T-helper 2 cell treated with Interferon-gamma antibody and Interleukin-4, amounts not matched to agents 5 μg/mL and 100 μg/mL, for 36 hours (primary cell): ENCODE measurements at places on chromosomes 1 and 21.

GRCh38 chr1:30618335-30618747 lies 105.0 kb downstream of the MATN1 start:
- peak; percentile 7 for DNase-seq

DNA sequence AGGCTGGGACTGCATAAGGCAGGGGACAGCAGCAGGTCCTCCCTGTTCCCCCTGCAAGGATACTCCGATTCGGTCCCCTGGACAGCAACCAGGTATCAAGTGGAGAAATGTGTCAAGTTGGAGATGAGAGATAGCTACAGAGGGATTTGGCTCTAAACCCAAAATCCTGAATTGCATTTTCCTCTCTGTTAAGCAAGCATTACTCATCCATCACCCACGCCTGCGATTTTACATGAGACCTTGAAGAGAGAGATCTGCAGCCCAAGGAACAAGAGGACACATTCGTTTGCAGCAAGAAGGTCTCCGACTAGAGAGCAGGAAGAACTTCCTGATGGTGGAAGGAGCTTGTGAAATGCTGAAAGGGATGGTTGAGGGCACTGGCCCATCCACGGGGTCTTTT lies 21.9 kb downstream of the SYT2 start:
- DNase-seq = no peak

GRCh38 chr1:57017200-57017599 lies 51.4 kb upstream of the C8B start:
- DNase-seq = no peak

DNA sequence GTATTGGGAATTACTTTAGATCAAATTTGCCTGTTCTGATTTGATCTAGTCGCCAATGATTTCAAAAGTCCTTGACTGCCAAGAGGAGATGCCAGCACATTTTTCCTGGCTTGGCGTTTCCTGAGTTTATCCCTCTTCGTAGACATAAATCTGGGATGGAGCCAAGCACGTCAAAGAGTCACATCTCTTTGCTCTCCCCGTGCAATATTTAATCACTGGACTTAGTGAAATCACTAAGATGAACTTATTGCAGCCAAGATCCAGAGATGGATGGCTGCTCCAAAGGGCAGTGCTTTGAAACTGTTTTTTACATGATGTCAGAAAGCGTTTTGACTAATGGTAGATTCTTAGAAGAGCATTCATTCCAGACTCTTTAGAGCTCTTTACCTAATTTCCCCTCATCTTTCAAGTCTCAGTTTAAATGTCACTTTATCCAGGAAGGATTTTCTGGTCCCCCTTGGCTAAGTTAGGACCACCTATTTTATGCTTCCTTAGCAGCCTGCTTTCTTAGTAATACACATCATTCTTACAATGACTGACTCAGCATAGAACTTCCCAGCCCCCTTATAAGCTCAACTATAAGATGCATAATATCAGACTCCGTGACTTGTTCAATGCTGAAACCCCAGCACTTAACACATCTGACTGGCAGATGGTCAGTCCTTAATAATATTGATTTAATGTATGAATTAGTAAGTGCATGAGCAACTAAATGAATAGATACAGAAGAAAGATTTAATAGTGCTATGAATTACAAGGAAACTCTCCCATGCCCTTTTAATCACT lies 94.4 kb upstream of the GREM2 start:
- DNase-seq = no peak

GRCh38 chr1:109292364-109292763 lies 9.4 kb upstream of the PSRC1 start:
- DNase-seq = no peak

GRCh38 chr1:39089931-39090521 lies 63.9 kb downstream of the NDUFS5 start:
- DNase-seq = no peak

DNA sequence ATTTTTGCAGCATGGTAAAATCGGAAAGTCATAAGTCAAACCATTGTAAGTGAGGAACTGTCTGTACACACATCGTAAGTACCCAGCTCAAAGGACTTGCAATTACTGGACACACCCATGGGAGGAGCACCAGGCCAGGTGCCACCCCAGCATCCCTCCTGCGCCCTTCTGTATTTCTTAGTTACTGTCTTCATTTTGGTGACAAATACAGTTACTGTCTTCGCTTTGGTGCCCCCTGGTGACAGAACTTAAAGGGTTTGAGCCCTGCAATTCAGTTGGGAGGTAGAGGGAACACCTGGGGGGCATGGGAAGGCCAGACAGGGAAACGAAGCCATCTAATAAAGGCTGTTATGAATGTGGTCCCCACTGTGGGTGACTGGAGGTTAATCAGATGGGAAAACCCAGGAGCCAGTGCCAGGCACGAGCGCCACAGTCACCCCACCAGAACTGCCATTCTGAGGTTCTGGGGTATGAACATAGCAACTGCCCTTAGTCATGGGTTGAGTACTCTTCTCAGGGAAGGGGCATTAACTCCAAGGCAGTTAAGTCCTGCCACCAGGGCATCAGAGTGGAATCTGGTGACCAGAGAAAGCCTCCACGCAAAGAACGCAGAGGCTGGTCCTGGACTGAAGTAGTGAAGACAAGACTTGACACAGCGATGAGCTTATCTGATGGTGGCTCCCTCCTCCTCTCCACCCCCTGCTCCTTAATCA lies 612.9 kb downstream of the PTPRU start:
- peak; percentile 20 for DNase-seq

- no peak for DNase-seq
These were observed 41.2 kb upstream of the ADARB1 start for GRCh38 chr21:45032977-45033710.

- DNase-seq = no peak
These were observed 39.5 kb upstream of the EDARADD start for GRCh38 chr1:236354330-236355147.

DNA sequence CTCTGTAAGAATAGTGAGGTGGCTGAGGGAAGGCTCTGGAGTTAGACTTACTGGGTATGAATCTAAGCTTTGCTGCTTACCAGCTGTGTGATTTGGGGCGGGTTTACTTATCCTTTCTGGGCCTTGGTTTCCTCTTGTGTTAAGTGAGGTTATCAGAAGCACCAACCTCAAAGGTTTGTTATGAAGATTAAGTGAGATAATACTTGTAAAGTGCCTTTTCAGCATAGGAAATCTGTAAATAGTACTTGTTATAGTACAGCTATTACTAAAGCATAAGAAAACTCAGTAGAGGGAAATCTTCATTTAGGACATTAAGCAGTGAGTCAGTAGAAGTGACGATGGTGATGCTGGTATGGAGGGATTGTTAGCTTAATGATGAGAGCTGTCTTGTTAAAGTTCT lies 12.1 kb downstream of the HHAT start:
- DNase-seq = no peak

- peak; percentile 35 for DNase-seq
These were observed 1.2 kb upstream of the ATF3 start for GRCh38 chr1:212607206-212607912.

GRCh38 chr1:116036255-116036654 lies 59.9 kb downstream of the SLC22A15 start:
- DNase-seq = no peak

GRCh38 chr21:41965045-41965444 lies 11.2 kb upstream of the C2CD2 start:
- DNase-seq = no peak

DNA sequence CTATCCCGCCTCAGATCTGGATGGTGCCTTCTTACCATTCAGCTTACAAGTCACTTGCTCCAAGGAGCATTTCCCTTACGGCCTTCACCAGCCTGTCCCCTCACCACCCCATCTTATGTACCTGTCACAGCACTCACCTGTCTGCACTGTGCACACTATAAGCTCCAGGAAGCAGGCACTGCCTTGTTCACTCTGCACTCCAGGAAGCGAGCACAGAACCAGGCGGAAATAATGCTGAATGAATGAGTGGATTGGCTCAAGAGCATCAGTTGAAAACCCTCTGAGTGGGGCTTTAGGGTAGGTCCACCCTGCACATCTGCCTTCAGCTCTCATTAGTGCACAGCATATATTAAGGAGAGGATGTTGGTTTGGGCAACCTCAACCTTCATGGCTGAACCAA lies 8.9 kb upstream of the RYR2 start:
- DNase-seq = no peak

DNA sequence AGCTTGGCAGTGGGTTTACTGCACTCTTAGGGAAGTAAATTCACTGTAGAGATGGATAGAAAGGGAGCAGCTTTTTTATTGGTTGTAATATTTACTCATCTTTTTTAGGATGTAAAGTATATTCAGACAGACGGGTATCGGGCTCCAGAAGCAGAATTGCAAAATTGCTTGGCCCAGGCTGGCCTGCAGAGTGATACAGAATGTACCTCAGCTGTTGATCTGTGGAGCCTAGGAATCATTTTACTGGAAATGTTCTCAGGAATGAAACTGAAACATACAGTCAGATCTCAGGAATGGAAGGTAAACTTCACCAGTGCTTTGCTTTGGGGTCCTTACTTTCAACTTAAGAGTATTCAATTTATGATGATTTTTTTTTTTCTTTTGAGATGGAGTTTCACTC lies 3.2 kb downstream of the UHMK1 start:
- DNase-seq = no peak

GRCh38 chr1:223343692-223344091 lies 20.3 kb downstream of the SUSD4 start:
- DNase-seq = no peak

- DNase-seq = no peak
These were observed 139.0 kb downstream of the CAMTA1 start for GRCh38 chr1:6923955-6924881.
